Activated CD4-positive, alpha-beta T cell treated with anti-CD3 and anti-CD28 coated beads for 48 hours (primary cell): ENCODE measurements at places on chromosomes 1 and 21.

- DNase-seq, result no peak
Measured at GRCh38 chr1:18829671-18830070, 29.8 kb downstream of the TAS1R2 start.

GRCh38 chr1:89546082-89546889, 21.7 kb downstream of the LRRC8B start:
- no peak for DNase-seq

- no peak for DNase-seq
Measured at GRCh38 chr1:174990382-174990999, 9.3 kb upstream of the CACYBP start.

- no peak for DNase-seq
Measured at GRCh38 chr1:110159168-110159567, 8.9 kb downstream of the SLC6A17 start.

DNA sequence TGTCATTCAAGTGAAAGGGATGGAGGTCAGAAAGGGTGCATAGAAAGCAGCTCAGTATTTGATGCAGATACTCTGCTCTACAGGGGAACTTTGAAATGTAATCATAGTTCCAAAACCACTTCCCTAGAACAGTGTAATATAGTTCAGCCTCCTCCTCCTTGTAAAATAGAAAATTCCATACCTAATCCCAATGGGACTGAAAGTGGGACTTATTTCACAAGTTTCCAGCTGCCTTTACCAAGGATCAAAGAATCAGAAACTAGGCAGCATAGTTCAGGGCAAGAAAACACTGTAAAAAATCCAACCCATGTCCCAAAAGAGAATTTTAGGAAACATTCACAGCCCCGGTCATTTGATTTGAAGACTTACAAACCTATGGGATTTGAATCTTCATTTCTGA, 8.1 kb upstream of the TMCO2 start:
- DNase-seq, result no peak

DNA sequence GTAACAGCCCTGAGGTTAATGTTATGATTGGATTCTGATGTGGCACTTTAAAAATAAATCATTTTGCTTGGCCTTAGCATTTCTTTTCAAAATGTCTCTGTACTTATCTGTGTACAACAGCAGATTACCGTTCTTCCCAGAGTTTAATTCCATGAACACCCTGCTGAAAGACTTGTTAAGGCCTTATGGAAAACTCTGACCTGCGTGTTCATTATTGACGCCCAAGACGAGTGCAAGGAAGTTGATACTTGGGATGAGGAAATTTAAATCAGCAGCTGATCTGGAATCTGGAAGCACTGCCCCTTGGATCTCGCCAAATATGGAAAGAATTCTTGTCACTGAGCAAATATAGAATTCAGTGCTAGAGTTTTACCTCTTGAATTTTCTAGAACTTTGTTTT, 6.7 kb downstream of the ERG start:
- no peak for DNase-seq

DNA sequence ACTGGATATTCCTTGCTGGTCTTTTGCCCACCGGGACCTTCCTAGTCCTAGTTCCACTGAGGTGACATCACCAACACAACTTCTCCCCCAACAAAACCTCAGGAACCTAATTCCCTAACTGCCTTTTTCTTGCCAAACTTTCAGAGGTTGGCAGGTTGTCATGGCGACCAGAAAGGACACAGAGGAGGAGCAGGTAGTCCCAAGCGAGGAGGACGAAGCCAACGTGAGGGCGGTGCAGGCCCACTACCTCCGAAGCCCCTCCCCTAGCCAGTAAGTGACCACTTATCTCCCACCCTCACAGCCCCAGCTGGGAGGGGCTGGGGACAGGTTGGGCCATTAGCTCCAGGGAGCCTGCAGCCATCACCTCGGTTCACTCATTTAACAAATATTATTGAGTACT, 815 bp downstream of the STYXL2 start:
- DNase-seq, result no peak

DNA sequence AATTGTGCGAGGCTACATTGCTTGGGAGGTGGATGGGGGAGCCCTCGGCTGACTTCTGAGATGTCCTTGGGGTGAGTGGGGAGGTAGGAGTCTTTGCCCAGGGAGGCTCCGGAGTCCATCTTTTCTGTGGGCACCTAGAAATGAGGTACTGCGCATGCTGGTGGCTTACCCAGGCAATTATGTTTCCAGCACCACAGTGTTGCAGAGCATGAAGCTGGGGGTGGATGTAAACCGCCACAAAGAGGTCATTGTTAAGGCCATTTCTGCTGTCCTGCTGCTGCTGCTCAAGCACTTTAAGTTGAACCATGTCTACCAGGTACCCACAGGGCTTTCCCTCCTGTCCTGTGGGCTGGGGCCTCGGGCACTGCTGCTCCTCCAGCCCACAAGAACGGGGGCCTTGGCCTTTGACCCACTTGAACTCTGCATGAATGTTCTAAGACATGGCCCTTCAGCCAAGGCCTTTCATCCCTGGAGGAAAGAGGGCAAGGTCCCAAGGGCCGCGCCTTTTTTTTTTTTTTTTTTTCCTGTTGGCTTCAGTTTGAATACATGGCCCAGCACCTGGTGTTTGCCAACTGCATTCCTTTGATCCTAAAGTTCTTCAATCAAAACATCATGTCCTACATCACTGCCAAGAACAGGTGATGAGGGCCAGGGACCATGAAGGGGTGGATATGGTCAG, 14.6 kb downstream of the STRIP1 start:
- DNase-seq, result no peak

GRCh38 chr1:94753171-94753972, 66.8 kb upstream of the SLC44A3 start:
- DNase-seq, result no peak

- DNase-seq, result no peak
Measured at GRCh38 chr1:166017395-166017794, 149.4 kb downstream of the FAM78B start.

- DNase-seq, result no peak
Measured at GRCh38 chr21:38927776-38928175, 122.0 kb downstream of the ETS2 start.
